ENCODE measurements at places on chromosomes 12 and 14.

DNA sequence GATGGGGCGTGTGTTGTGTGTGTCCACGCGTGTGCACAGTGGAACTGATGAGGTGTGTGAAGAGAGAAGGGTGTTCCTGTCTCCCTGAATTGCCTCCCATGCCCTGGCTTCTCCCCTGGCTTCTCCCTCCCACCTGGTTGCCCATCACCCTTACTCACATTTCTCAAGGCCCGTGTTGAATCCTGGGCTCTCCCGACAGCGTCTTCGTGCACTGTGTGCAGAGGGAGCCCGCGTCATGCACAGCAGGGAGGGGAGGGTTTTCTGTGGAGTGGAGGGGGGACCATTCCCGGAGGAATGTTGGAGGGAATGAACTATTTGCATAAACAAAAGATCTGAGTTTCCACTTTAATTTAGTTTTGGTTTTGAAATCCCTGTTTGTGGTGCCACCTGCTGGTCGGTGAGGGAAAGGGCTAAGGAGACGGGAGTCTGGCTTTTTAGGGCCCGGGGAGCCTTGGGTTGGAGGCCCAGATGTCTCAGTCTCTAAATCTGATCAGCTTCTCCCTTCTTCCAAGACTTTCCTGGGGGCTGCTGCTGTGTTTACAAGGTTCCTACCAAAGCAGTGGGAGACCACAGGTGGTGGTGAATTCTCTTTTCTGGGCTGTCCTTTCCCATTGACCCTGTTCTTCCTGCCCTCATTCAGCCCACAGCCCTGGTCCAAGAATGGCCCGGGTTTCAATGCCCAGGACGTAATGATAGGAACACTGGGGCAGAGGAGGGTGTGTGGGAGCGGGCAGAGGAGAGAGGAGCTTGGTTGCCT is at the start of gene C1R:
C1R (minus strand) TSS at position 217 of the 757 bp plus-strand sequence; CDS start at position 160, 57 bp downstream.
- peak; percentile 83 for DNase-seq

DNA sequence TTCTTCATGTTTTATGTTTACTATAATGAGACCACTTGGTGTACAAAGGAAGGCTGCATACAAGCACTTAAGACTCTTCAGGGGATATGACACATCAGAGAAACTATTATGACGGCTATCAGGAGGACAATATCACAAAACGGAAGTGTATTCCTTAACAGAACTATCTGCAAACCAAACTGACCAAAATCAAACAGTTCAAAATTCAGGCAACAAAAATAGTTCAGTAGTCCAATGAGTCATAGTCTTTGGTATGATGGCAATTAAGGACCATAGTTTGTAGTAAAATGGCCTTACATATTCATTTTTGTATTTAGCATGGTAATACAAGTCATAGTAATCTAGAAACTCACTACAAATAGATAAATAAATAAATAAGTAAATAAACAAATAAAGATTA is 1638.7 kb upstream of the SEL1L start:
- no peak for DNase-seq

DNA sequence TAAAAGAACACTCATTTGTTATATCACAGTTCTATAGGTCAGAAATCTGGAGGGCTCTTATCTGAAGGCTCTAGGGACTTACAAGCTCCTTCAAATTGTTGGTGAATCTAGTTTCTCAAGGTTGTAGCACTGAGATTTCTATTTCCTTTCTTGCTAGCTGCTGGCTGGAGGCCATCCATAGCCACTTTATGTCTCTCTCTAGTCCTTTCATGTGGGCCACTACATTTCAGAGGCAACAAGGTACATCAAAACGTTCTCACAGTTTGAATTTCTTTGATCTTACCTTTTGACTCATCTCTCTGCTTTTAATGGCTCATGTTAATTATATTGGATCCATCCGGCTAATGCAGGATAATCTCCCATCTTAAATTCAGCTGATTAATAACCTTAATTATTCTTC is 286.8 kb downstream of the DIO2 start:
- DNase-seq, result no peak

DNA sequence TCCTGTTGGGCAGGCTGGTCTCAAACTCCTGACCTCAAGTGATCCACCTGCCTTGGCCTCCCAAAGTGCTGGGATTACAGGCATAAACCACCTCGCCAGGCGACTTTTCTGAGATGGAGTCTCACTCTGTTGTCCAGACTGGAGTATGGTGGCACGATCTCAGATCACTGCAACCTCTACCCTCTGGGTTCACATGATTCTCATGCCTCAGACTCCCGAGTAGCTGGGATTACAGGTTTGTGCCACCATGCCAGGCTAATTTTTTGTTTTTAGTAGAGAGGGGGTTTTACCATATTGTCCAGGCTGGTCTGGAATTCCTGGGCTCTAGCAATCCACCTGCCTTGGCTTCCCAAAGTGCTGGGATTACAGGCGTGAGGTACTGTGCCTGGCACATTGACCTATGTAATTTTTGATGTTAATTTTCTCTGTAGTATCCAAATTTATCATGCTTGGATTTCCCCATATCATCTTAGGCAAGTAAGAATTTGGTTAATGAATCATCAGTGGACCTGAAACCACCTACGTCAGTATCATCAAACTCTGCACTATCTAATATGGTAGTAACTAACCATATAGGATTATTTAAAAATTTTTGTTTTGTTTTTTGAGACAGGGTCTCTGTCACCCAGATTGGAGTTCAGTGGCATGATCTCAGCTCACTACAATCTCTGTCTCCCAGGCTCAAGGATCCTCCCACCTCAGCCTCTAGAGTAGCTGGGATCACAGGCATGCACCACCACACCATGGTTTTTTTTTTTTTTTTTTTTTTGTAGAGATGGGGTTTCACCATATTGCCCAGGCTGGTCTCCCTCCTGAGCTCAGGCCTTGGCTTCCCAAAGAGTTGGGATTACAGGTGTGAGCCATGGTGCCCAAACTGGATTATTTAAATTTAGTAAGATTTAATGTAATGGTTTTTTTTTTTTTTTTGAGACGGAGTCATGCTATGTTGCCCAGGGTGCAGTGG is 11.9 kb upstream of the ATP5F1B start:
- DNase-seq, result no peak

- DNase-seq, result no peak
Measured at GRCh38 chr12:64800640-64801039, 23.8 kb upstream of the TBC1D30 start.

- DNase-seq, result no peak
Measured at GRCh38 chr12:22116376-22116775, 70.4 kb downstream of the CMAS start.

GRCh38 chr12:131007031-131007739 is 53.5 kb downstream of the ADGRD1 start:
- DNase-seq, result peak; percentile 78

DNA sequence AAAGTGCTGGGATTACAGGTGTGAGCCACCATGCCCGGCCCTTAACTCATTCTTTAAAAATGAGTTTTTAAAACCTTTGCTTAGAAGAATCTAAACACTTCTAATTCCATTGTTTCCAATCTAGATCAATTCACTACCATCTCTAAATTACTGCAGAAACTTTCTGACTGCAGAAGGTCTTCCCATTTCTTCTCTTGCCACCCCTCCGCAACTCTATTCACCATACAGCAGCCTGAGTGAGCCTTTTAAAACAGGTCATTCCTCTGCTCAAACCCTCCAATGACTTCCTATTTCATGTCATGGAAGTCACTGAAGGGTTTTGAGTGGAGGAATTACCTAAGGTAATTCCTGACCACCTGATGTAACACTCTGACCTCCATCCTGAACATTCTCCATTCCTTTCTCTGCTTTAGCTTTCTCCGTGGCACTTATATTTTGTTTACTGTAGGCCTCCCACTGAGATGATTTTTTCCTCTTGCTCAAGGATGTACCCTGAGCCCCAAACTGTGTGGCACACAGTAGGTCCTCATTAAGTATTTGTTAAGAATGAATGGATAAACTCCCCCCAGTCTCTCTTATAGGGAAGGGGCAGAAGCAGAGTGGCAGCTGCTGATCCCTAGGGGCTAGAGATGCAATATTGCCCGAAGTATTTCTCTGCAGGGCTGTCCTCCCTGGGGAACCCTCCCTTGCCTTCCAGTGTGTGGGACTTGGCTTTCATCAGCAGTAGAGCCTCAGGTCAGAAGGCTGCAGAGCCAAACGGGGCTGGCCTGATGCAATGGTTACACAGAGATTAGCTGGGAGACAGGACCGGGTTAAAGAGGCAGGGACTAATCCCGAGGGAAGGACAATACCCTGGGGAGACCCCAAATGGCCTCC is 1.2 kb downstream of the DDIT3 start:
- DNase-seq, result no peak

DNA sequence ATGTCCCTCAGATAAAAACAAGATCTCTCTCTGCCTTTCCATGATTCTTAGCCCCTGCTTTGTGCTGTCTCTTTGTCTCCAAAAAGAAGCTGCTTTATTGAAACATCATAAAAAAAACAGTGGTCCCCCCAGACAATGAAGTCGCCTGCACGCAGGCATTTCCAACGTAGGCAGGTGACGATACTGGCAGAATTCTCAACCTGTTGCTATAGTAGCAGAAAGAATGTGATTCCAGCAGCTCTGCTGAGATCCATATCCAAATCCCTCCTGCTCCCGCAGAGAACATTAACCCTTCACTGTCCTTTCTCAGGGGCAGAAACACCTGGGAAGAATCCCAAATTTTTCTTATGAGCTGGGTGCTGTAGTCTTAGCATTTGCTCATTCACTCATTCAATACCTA is 84.8 kb downstream of the STON2 start:
- DNase-seq, result no peak

- DNase-seq, result no peak
Measured at GRCh38 chr12:115752913-115753726, 524.4 kb downstream of the MED13L start.

GRCh38 chr14:22884076-22884737 is 1.2 kb downstream of the REM2 start:
- no peak for DNase-seq

DNA sequence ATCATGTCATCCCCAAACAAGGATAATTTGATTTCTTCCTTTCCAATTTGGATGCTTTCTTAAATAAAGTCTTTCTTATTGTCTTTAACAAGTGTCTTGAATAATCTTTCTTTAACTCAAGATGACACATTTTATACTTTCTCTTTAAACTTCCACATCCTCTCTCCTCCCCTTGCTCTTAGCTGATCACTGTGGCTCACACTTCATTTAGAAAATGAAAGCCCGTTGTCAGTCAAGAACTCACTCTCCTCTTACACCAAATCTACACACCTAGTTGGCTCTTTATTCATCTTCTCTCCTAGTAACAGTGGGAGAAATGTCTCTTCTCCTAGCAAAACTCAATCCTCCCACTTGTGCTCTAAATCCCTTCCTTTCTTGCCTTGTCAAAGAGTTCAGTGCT is 10.4 kb upstream of the RMST start:
- DNase-seq, result no peak

DNA sequence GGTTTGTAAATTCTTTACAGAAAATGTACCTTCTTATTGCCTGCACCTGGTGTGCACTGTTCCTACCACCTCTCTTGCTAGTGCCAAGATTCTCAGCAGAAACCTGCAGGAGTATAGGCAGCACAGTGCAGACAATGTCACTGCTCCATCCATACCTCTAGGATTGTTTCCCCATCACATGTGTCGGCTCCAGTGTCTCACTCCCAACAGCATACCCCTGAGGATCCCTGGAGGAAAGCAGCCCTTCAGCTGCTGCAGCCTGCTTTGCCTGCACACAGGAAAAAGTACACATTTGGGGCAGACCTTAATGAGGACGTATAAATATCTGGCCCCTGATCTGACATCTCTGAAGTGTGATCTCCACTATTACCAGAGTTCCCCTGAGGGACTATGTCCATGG is 235.5 kb downstream of the MDGA2 start:
- no peak for DNase-seq

GRCh38 chr14:54928216-54928615 is 25.6 kb upstream of the GCH1 start:
- DNase-seq, result no peak

DNA sequence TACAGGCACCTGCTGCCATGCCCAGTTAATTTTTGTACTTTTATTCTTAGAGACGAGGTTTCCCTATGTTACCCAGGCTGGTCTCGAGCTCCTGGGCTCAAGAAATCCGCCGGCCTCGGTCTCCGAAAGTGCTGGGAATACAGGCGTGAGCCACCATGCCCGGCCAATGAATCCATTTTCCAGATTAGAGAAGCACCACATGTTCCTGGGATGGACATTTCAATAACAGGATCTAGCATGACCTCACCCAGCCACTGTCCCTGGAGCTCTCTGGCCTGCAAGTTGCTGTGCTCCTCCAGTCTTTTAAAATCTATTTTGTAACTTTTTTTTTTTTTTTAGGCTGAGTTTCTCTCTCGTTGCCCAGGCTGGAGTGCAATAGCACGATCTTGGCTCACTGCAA is 2.2 kb downstream of the GPR132 start:
- no peak for DNase-seq

- DNase-seq, result no peak
Measured at GRCh38 chr12:104446646-104447421, 9.9 kb upstream of the CHST11 start.

- peak; percentile 79 for DNase-seq
Measured at GRCh38 chr14:92922883-92923743, at the start of gene CHGA. CHGA (plus strand) TSS chr14:92923150; CDS start chr14:92923360, 210 bp downstream.

All from left forelimb (tissue), 1 donor.